ENCODE measurements at places on chromosomes 1 and 21.
A peak's percentile ranks its signal among the peaks of the same experiment; 100 is the strongest.

DNA sequence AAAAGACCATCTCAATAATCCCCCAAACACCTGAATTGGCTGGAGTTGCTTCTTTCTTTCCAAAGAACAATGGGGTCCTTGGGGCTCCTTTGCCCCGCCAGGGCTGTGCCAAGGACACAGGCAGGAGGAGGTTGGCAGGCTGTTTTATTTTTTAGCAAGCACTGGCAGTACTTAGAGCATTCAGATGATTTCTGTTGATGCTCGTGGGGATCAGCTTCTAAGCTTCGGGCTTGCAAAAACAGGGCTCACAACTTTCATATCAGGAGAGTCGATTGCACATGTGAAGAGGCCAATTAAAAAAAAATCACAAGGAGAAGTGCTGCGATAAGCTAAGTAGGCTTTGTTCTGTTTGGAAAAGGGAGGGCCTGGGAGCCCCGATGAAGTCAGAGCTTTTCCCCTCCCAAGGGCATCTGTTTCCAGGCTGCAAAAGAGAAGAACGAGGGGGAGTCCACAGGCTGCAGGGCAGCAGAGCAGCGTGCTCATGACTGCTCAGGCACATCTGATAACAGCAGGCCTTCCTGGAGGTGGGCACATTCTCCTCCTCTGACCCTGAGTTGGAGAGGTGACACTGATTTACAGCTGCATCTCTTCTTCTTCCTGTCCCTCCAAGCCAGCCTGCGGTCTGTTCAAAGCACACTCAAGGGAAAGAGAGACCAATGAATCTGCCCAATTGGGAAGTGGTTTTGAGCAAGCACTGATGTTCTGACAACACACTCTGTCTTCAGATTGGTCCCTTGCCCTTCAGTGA is 27.3 kb upstream of the BCAR3 start:
- DNase-seq, result no peak

- no peak for DNase-seq
Observed at GRCh38 chr1:203113308-203113707, 14.2 kb upstream of the ADORA1 start.

DNA sequence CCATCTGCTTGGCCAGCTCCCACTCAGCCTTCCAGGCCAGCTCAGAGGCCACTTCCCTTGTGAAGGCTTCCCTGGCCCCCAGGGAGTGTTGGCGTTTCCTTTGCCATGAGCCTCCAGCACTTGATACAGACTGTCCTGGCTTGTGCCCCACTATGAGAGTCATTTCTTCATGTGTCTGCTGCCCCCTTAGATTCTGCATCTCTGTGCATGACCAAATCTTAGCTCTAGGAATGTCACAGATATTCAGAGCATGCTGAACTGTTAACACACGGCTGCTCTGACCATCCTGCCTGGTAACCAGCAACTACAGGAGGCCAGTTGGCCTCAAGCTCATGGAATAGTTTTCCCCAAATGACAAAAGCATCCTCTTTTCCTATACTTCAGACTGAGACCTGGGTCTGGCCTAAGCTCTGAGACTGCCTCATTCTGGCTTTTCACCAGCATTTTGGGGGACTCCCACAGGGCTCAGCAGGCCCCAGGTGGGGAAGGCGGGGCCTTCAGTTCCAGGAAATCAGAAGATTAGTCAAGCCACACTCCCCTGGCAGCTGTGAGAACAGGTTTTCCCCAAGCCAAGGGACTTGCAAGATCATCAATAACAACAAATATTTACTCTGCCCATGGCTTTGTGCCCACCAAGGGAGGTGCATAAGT is 182.6 kb upstream of the EDN2 start:
- DNase-seq, result peak; percentile 75

GRCh38 chr1:56586502-56586901 is 7.1 kb upstream of the PLPP3 start:
- DNase-seq, result no peak

DNA sequence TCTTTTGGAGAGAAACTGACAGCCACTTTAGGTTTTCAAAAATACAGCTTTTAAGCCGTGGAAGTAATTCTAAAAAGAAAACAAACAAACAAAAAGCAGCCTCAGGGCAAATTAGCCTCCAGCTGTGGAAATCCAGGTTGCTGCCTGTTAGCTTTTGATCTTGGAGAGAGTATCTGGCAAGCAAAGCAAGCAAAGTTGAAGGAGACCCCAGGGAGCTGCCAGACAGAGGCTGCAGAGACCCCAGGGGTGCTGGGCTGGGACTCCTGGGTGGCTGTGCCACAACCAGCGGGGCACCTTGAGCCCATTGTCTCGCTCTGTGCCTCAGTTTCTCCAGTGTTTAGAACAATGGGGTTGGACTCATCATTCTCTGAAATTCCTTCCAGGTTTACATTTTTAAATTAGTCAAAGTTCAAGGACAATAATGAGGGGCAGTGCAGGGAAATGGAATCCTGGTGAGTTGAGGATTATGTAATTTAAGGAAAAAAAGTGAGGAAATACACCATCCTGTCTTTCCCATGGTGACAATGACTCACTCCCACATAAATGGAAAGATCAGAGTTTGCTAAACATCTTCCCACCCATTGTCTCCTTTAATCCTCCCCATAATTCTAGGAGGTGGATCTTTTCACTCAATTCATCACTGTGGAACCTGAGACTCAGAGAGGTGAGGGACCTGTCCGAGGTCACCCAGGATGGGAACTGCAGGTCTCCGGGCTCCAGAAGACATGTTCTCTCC is 480.5 kb downstream of the MATN1 start:
- DNase-seq, result no peak

DNA sequence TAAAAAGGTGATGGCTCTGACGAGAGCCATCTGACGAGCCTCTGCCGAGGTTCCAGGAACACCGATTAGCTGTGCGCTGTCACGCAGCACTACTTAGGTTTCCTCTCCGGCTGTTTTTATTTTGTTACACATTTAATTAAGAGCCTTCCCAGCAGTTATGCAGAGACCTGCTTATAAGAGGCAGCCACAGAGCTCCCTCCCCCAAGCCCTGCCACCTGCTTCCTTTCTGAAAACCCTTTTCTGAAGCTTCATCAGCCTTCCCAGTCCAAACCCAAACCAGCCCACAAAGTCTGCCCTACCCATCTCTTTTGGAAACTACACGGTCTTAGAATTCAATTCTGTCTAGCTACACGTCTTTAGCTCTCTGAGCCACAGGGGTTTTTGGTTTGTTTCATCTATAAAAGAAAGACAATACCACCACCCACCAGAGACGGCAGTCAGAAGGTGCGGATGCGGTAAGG is 49.1 kb downstream of the ERI3 start:
- peak; percentile 61 for DNase-seq

DNA sequence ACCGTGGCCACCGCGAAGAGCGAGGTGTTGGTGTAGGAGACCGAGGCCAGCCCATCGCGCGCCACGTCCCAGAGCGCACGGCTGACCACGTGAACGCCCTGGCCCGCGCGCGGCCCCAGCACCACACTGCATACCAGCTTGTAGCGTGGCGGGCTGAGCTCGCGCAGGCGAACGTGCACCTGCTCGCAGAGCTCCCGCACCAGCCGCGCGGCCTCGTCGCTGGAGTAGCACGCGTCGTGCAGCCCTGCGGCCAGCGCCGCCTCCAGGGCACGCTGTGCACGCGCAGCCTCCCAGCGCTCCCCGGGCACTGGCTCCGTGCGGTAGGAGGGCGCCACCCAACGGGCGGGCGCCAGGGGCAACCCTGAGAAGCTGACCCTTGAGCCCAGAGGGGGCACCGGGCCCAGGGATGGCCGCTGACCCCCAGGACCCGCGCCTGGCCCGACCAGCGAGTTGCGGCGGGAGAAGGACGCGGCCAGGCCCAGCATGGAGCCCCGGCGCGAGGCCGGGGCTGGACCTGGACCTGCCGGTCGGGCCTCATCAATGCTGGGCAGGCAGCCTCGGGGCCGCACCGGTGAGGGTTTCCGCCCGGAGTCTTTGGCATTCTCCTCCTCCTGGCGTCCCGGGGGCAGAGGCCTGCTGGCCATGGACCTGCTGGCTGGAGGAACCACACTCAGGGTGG is 987 bp downstream of the DYNLT4 start:
- DNase-seq, result no peak
